ENCODE measurements at places on chromosomes 1 and 21.

- no peaks in the 10 kb centered on the region for H3K36me3 ChIP-seq
- peaks cover 1% of the 10 kb centered on the region for H3K27me3 ChIP-seq
- H3K4me1 ChIP-seq: no peaks in the 10 kb centered on the region
- DNase-seq: no peak
- H3K4me3 ChIP-seq: no peak overlapping the region
- no peak overlapping the region for H3K27ac ChIP-seq
These were observed 328.9 kb upstream of the USP25 start for GRCh38 chr21:15400905-15401304.

DNA sequence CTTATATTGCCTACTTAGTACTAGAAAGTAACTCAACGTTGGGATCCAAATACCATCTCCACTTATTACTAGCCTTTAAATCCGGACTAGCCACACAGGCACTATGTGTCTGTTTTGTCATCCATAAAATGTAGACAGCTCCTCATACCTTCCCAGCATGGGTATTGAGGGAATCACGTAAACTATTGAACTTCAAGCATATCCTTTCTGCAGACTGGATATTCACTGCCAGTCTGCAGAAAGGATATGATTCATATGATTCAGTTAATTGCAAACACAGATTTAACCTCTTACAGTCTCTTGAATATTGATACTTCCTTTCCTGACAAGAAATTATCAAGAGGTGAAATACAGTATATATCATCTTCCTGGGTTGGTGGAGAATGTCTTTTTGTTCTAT, 186.0 kb downstream of the LEPR start:
- no peak overlapping the region for H3K27ac ChIP-seq
- no peak for DNase-seq
- no peaks in the 10 kb centered on the region for H3K36me3 ChIP-seq
- no peaks in the 10 kb centered on the region for H3K4me1 ChIP-seq
- H3K27me3 ChIP-seq: no peaks in the 10 kb centered on the region
- no peak overlapping the region for H3K4me3 ChIP-seq

GRCh38 chr1:30317921-30318320, 405.5 kb downstream of the MATN1 start:
- H3K27me3 ChIP-seq: peaks cover 2% of the 10 kb centered on the region
- H3K4me3 ChIP-seq: no peak overlapping the region
- DNase-seq: no peak
- no peaks in the 10 kb centered on the region for H3K36me3 ChIP-seq
- no peak overlapping the region for H3K27ac ChIP-seq

- H3K4me1 ChIP-seq: no peaks in the 10 kb centered on the region
- no peak overlapping the region for H3K27ac ChIP-seq
- H3K27me3 ChIP-seq: no peaks in the 10 kb centered on the region
- DNase-seq: no peak
- H3K4me3 ChIP-seq: no peak overlapping the region
- H3K36me3 ChIP-seq: no peaks in the 10 kb centered on the region
These were observed 156.3 kb downstream of the TM2D1 start for GRCh38 chr1:61568460-61569302.

DNA sequence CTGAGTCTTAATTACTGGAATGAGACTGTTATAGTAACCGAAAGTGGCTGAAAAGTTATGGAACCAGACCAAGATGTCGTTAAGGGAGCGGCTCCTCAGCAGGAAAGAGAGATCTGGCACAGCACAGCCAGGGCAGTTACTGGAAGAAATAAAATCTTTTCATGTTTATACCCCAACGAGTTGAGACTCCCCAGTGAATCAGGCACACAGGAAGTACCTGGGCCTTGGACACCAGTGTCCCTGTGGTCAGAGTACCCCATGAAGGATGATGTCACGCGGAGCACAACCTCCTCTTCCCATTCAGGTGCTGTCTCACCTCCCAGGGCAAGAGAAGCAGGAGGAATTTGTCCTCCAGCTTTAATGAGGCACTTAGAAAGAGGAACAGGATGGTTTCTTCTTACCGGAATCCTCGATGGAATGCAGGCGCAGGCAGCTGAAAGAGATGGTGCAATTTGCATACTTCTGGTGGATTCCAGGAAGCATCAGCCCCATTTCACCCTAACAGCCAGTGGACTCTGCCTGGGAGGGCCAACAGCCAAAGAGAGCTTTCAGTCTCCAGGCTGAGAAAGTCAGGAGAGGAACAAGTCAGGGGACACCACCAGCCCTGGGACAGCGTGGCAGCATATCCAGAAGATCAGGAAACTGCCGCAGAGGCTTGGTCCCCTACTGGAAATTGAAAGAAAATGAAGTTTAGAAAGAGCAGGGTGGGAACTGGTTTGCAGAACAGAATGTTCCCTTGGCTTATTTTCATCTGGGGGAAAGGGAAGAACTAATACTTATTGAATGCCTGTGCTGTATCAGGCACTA, 35.9 kb upstream of the CTTNBP2NL start:
- no peaks in the 10 kb centered on the region for H3K36me3 ChIP-seq
- peaks cover 34% of the 10 kb centered on the region for H3K27me3 ChIP-seq
- no peaks in the 10 kb centered on the region for H3K4me1 ChIP-seq
- H3K27ac ChIP-seq: no peak overlapping the region

DNA sequence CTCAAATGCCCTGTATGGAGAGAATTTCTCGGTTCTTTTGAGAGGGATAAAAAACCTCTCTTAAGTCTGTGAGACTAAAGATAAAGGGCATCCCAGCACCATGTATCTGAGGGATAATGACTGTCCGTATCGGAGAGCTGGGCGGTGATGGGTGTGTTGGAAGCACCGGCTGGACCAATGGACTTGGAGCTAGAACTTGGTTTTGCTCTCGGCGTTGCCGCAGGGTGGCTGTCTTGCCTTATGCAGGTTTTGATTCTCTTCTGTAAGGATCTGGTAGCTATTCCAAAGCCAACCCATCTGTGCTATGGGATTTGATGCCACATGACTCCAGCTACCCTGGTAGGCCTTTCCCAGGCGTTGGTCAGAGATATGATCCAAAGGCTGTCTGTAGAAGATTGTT, 348.8 kb downstream of the KIF26B start:
- no peaks in the 10 kb centered on the region for H3K27me3 ChIP-seq
- H3K27ac ChIP-seq: no peak overlapping the region
- no peak for DNase-seq

DNA sequence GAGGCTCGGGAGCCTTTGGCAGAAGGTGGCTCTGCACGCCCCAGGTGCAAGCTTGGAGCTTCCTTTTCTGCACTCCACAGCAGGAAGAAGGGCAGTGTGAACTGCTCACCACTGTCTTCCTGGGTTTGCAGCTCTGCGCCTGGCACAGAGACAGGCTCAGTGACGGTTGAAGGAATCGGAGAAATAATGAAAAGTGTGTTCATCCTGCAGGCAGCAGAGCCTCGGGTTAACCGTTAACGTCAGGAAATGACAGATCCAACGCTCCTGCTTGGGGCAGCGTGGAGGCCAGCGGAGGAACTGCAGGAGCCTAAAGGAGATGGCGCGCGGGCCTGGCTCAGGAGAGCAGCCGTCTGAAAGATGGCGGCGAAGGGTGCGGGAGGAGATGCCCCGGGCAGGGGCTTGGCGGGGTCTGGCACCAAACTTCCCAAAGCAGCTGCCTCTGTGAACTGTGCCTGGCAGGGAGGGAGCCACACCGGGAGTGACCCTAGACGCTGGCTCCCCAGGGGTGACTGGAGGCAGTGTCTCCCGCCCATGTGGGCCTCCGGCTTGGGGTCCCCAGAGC, 10.9 kb upstream of the SAMD11 start:
- no peaks in the 10 kb centered on the region for H3K36me3 ChIP-seq
- H3K4me3 ChIP-seq: no peak overlapping the region
- DNase-seq: no peak
- peaks cover 5% of the 10 kb centered on the region for H3K4me1 ChIP-seq
- H3K27ac ChIP-seq: no peak overlapping the region

DNA sequence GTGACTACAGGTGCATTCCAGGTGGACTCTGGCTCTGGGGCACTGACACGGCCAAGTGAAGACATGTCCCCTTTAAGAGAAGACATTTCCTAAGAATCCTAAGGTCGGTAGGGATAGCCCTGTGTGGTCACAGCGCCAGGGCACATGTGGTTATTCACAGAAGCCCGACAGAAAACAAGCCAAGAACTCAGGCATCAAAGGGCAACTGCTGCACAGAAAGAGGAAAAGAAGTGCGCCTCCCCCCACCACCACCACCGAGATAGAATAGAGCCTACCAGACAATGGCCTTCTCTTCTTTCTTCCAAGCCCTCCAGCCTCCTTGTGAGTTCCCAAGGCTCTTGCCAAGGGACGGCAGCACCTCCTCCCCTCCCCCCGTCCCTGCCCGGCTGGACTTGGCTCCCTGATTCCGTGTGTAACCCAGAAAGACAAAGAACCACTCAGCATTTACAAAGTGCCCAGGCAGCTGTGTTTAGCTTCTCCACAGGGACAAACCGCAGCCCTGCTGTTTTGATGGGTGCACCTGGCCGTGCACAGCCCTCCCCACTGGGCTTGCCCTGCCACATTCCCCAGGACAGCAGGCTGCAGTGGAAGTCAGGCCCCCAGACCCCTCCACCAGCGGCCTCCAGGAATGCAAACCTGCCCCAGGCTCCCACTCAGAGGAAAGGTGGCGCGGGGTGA, 30.2 kb downstream of the TMPRSS2 start:
- H3K27me3 ChIP-seq: peaks cover 15% of the 10 kb centered on the region
- H3K36me3 ChIP-seq: no peaks in the 10 kb centered on the region
- H3K4me1 ChIP-seq: peaks cover 9% of the 10 kb centered on the region
- H3K27ac ChIP-seq: no peak overlapping the region
- H3K4me3 ChIP-seq: no peak overlapping the region

DNA sequence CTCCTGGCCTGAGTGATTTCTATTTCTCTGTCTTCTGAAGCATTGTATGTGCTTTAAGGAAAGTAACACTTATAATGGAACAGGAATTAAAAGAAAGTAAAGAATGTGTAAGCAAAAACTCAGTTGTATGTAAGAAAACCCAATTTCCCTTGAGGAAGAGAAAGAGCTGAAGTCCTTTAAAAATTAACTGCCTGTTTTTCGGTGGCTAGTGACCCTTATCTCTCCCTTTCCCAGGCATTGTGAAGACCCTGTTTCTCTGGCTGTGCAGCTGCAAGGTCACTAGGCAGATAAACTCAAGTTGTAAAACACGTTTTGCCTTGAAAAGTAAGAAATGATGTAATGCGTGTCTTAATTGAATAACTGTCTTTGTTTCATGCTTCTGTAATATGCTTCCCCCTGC, 8.5 kb downstream of the MYOM3 start:
- no peaks in the 10 kb centered on the region for H3K27me3 ChIP-seq
- H3K4me3 ChIP-seq: no peak overlapping the region
- H3K4me1 ChIP-seq: no peaks in the 10 kb centered on the region
- H3K36me3 ChIP-seq: no peaks in the 10 kb centered on the region

DNA sequence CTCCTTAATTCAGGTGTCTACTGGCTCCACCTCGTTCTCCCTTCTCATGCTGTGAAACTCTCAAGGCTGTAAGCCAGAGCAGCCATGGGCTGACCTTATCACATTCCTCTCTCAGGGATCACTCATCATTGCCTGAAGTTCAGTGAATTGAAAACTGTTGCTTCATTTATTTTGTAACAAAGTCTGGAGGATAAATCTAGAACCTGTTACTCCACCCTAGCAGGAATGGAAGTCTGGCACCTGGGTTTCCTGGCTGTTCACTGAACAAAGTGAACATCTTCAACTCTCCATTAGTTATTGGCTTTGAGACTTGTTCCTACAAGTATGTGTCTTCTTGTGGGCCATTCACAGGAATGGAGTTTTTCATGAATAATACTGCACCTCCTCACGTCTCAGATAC, 584.1 kb downstream of the PTPRU start:
- no peaks in the 10 kb centered on the region for H3K4me1 ChIP-seq
- no peak overlapping the region for H3K4me3 ChIP-seq
- H3K27ac ChIP-seq: no peak overlapping the region
- H3K27me3 ChIP-seq: peaks cover 29% of the 10 kb centered on the region
- no peaks in the 10 kb centered on the region for H3K36me3 ChIP-seq

GRCh38 chr1:196732526-196732925, 42.1 kb upstream of the CFHR3 start:
- DNase-seq: no peak
- H3K27me3 ChIP-seq: no peaks in the 10 kb centered on the region
- no peak overlapping the region for H3K4me3 ChIP-seq
- no peaks in the 10 kb centered on the region for H3K36me3 ChIP-seq

DNA sequence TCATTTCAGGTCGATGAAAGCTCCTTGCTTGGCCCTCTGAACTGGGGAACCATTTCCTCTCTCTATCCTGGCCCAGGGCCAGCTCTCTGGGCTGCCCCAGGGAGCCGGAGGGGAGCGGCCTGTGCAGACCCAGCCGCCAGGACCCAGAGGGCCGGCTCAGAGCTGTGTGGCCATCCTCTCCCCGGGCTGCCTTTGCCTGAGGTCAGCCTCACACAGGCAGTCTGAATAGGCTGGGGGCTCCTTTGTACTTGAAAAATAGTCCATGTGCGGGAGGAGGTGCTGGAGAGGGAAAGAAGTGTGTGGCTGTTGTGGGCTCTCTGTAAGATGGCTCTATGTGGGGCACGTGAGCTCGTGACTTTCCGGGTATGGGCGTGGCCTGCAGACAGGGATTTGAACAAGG, 275.1 kb upstream of the VAMP3 start:
- H3K4me3 ChIP-seq: no peak overlapping the region

DNA sequence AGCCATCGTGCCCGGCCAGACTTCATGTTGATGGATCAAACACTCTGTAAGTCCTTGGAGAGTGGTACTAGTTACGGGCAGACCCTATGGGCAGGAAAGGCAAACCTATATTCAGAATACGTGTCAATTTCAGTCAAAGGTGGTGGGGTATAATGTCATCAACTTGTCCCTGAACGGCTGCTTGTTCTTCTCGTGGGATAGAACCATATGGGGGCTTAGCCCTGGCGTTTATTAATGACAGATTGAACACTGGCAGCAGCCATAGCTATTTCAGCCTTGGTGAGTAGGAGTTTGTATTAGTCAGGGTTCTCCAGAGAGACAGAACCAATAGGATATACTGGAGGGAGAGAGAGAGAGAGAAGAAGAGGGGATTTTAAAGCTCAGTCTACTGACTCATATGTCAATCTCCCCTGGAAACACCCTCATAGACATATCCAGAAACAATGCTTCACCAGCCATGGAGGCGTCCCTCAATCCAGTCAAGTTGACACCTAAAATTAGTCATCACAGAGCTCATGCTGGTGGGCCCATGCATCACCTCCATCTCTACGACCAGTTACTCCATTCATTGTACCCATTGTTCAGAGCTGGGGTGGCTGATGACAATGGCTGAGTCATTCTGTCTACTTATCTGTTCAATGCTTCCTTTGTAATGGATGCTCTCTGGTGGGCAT, 16.1 kb upstream of the AQP10 start:
- no peaks in the 10 kb centered on the region for H3K36me3 ChIP-seq
- no peak for DNase-seq
- peaks cover 24% of the 10 kb centered on the region for H3K4me1 ChIP-seq
- no peak overlapping the region for H3K27ac ChIP-seq
- no peak overlapping the region for H3K4me3 ChIP-seq
- no peaks in the 10 kb centered on the region for H3K27me3 ChIP-seq

Data from activated T-helper 2 cell treated with anti-CD3 and anti-CD28 coated beads, Interferon-gamma antibody, Interleukin-2, Interleukin-4, amounts not matched to agents 10 μg/mL and 5 μg/mL and 100 μg/mL, durations not matched to agents 14 hours and 24 hours and 36 hours (primary cell).